ENCODE measurements at places on chromosomes 7 and 10.

GRCh38 chr7:155951554-155952158 lies 139.4 kb upstream of the SHH start:
- no peak for DNase-seq

- no peak for DNase-seq
These were observed 901.4 kb downstream of the PCDH15 start for GRCh38 chr10:53899463-53900160.

- no peak for DNase-seq
These were observed 165.8 kb downstream of the PAXIP1 start for GRCh38 chr7:154837087-154837486.

DNA sequence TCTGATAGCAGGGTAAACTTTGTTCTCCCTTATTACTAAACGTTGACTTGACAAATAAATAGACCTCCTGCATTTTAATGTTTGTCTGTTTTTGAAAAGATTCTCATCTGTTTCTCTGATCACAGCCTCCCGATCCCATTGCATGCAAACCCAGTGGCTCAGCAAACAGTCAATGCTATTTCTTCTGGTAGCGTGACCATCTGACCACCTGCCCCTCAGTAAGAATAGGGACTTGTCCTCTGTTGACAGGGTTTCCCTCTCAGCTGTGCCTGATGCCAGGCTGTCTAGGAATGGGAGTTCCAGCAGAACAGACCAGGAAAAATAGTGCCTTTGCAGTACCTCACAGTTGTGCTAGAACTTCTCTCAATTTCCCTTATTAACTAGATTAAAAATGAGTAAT lies 40.7 kb upstream of the EBLN1 start:
- DNase-seq: no peak

DNA sequence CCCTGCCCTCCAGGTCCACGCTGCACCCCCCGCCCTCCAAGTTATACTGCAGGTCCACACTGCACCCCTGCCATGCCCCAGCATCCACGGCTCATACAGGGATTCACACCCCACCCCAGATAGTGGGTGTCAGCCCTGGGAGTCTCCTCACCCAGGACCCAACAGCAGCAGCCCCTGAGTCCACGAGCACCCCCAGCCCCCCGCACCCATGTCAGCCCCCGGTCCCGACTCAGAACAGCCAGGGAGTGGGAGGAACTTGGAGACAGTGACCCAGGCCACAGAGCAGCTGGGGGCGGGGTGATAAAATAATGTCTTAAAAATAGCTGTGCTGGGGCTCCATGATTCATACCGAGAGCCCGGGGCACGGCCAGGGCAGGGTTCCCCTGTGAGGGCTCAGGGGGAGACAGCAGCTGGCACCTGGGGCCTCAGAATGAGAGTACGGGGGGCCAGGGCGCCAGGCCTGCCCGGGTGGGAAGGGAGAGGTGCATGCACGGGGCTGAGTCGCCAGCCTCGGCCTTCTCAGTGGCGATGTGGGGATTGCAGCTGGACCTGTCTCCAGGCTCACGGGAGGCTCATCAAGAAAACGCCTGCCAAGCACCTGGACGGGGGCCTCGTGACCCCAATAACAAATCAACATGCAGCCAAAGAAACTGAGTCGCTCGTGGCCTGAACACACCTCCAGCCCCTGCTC lies 29.8 kb downstream of the ADAP1 start:
- no peak for DNase-seq

GRCh38 chr10:114045136-114046086 lies 1.7 kb downstream of the ADRB1 start:
- DNase-seq: no peak

- DNase-seq: no peak
These were observed 92.6 kb downstream of the CYTH3 start for GRCh38 chr7:6179620-6180343.

- no peak for DNase-seq
These were observed 6.7 kb upstream of the BTBD16 start for GRCh38 chr10:122264436-122264835.

- DNase-seq: no peak
These were observed 361.0 kb downstream of the FRMD4A start for GRCh38 chr10:13969792-13970140.

GRCh38 chr10:101301111-101301731 lies 52.7 kb upstream of the BTRC start:
- no peak for DNase-seq

GRCh38 chr7:150939052-150939451 lies 39.1 kb downstream of the KCNH2 start:
- no peak for DNase-seq

DNA sequence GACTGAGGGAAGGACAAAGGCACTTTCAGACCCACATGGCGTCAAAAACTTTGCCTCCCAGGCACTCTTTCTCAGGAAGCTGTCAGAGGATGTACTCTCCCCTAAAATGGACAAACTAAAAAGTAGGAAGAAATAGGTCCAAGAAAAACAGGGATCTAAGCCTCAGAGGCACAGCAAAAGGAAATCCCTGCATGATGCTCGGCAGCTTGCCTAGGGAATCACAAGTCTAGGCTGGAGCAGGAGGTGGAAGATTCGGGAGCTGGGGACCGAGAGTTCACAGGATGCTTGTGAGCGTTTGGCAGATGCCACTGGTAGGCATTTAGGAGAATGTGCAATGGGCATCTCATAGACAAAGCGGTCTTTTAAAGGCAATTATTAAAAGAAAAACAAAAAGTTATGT lies 60.8 kb downstream of the ATXN7L1 start:
- no peak for DNase-seq

GRCh38 chr10:93384006-93384405 lies 98.1 kb downstream of the MYOF start:
- DNase-seq: no peak

DNA sequence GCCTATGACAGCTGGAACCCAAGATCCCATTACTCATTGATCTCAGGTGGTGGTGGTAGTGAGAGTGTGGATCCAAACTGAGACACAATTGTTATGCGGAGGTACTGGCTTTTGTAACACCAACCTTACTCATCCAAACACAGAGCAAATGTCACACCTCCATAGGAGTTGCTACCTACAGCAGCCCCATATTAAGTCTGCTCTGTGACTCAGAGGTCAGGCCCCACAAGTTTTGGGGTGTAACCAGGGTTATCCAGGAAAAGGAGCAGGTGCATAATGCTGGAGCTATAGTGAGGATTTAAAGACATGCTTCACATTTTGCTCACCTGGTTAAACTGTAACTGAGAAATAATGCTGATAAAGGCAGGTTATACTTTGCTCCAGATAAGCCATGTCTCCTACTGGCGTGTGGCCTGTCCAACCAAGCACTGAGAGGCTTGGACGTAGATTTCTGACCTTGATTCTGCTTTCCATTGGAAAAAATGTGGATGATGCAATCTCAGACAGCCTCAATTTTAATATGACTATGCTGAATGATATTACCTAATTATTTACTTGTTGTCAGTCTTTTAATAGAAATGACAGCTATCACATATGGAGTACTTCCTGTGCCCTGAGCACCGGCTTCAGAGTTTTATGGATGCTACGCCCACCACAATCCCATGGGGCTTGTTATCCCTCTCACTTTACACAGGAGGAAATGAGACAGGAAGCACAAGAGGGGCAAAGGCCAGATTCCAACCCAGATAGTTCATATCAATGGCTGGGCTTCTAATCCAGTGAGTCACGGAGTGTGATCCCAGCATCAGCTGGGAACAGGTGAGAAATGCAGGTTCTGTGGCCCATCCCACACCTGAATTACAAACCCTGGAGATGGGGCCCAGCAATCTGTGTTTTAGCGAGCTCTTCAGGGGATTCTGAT lies 181.3 kb downstream of the CHN2 start:
- no peak for DNase-seq

DNA sequence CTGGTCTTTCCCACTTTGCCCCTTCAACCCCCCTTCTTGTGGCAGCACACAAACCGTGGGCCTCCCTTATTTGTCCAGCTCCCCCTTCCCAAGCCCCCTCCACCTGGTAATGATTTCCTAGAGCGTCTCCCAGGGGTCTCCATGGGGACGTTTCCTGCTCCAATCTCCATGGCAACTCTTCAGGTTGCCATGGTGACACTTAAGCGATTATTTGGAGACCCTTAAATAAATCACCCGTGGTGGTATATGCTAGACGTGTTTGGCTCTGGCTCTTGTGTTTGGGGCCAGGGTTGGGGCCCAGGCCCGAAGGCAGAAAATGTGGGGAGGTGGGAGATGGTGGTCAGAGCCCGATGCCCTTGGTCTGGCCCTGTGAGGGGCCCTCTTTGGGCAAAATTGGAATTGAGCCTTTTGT lies 41.1 kb upstream of the DLG5 start:
- no peak for DNase-seq

All from stimulated activated CD4-positive, alpha-beta T cell treated with anti-CD3 and anti-CD28 coated beads, Interleukin-1b, Interleukin-23, amount 100 ng/mL, for 1 hour (primary cell).